ENCODE measurements at places on chromosomes 13 and 19.

DNA sequence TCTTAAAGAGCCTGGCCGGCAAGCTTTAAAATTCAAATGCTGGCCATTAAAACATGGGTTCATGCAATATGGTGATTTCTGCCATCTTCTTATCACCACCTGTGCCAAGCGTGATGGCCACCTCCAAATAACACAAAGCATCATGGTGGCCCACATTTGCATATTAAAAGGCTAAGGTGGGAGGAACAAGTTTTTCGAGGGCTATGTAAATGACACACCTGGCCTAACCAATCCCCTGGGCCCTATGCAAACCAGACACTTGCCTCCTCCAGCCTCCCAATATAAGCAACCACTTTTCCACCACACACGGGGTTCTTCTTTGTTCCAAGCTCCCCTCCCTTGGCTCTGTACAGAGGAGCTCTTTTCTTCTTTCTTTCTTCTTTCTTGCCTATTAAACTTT lies 14.4 kb downstream of the LILRB4 start:
- DNase-seq: no peak

DNA sequence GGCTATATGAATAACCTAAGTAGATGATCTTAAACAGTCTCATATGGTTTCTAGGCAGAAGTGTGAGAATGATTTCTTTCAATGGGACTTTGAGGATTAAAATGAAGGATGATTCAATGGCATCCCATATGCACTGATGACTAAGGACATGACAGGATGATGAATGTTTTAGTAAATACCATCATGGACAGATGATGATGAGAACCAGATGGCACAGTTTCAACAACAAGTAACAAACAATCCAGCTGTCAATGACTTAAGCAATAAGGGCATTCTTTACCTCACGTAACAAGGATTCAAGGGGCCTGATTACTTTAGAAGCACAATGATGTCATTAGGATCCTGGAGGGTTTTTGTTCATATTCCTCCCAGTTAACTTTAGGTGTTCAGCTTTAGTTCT lies 2678.4 kb downstream of the PCDH9 start:
- DNase-seq: no peak

GRCh38 chr13:110944121-110944967 lies 29.5 kb upstream of the ANKRD10 start:
- DNase-seq: no peak

DNA sequence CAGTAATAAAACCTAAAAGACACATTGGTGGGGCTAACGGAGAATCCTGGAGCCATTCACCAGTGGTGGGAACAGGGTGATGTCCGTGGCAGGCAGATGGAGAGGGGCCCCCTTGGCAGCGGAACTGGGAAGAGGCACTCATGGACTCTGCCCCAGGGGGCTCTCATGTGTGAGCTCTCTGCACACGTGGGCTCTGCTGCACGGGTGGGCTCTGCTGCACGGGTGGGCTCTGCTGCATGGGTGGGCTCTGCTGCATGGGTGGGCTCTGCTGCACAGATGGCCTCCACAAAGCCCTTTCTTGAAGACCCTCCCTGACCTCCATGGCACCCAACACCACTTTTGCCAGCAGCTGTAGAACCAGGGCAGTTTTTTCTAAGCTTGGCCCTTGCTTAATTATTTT lies 52.3 kb downstream of the PARP4 start:
- DNase-seq: no peak
